ENCODE measurements at places on chromosomes 1 and 21.

GRCh38 chr1:5955479-5955977, 36.7 kb downstream of the NPHP4 start:
- no peak for DNase-seq

- DNase-seq, result no peak
Measured at GRCh38 chr1:99650773-99651437, 5.0 kb downstream of the PALMD start.

DNA sequence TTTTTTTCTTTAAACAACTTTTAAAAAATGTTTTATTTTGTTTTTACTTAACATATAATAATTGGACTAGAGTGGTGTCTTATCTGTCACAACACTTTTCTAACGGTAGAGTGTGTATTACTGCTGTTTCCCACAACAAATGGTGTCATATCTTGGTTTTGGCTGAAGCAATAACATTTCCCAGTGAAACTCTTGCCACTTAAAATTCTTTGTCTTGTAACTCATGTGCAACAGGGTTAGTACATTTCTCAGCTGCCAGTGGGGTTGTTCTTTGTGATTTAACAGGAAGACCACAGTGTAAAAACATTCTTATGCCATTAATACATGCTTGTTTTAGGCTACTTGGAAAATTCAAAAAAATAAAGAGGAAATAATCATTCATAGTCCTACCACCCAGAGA, 43.5 kb downstream of the ALPL start:
- DNase-seq, result no peak

DNA sequence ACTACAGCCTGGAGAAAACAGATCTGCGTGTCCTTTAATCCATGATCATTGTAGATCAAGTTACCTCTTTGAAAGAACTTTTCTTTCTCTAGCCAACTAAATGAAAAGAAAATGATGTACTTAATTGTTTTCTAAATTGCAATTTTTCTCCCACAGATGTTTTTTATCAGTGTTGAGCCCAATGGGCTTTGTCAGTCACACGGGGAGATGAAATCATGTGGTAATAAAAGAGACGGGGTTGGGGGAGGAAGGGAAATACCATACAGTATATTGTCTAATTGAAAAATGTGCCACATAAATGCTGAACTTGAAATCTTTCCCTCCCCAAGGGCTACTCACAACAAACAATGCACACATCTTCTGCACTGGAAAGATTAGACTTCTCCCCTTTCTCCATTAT, 58.4 kb downstream of the NTMT2 start:
- no peak for DNase-seq

DNA sequence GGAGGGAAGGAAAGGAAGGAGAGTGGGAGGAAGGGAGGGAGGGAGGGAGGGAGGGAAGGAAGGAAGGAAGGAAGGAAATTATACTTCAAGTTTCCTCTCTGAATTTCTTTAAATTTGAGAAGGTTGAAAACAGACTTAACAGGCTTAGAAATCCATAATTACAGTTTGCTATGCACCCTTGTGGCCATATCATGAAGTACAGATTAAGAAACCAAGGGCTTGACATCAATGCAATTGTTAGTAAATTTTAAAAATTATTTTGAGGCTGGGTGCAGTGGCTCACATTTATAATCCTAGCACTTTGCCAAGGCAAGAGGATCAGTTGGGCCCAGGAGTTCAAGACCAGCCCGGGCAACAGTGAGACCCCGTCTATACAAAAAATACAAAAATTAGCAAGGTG, 14.4 kb downstream of the ANP32E start:
- DNase-seq, result peak; percentile 39

- DNase-seq, result no peak
Measured at GRCh38 chr1:186865253-186865652, 36.5 kb downstream of the PLA2G4A start.

DNA sequence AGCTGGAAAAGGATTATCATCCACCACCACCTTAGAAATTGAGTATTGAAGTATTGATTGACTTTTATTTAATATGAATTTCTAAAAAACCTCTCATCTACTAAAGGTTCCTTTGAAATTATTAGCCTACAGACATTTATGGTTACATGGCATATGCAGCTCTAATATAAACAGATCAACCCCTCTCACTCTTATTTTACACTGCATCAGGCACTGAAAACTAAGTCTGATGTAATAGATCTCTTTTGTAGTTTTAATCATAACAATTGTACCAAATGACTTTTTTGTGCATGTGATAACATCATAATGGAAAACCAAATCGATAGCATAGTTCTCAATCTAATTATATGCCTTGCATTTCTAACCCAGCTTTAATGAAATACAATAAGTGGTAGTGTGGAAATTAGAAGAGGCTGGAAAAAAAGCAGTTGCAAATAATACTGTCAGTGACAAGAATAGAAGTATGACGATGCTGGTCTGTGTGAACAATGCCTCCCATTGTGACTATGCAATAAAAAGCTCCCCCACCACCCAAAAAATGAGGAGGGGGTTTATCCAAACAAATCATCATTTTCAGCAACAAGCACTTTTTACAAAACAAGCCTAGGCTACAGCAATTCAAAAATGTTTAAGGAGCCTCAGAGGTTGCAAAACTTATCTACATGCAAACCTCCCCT, 426.5 kb upstream of the NFIA start:
- DNase-seq, result no peak

- DNase-seq, result peak; percentile 85
Measured at GRCh38 chr1:159161001-159161718, 10.3 kb upstream of the CADM3 start.

- DNase-seq, result peak; percentile 71
Measured at GRCh38 chr1:87329051-87329525, 408 bp downstream of the LMO4 start.

DNA sequence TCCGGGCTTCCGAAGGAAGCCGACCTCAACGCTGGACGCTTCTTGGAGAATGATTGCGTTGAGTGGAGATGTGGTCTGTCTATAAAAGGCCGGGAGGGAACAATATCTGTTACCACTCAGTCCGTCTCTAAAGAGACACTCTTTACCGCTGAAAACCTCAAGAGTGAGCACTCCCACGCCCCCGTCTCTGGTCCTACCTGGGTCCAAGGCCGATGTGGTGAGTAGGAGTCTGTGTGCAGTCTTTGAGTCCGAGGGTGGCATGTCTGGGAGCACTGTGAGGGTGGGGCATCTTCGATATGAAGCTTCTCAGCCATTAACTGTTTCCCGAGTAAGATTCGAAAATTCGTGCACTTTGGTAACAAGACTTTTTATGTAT, 576 bp downstream of the ZFP69 start:
- no peak for DNase-seq
